CD4-positive, alpha-beta memory T cell (primary cell): ENCODE measurements at places on chromosomes 13 and 19. TPM values are rescaled to one million over a fixed set of nuclear protein-coding genes. Genes with fewer than 3 reads are reported as not detected.

Gene CGB1
- not detected for total RNA-seq

Gene ABHD8
- total RNA-seq = 9.3 TPM

Gene ACP5
- total RNA-seq = 30.3 TPM

Gene ADGRE2
- 0.78 TPM for total RNA-seq

Gene UCHL3
- 20.2 TPM for total RNA-seq

Gene ZGLP1
- 7.1 TPM for total RNA-seq

Gene CRB3
- 4.2 TPM for total RNA-seq

Gene DPF1
- not detected for total RNA-seq

Gene ZNF90
- total RNA-seq = 6.2 TPM

Gene ZNF433
- total RNA-seq = 0.38 TPM

Gene THSD8
- 2.2 TPM for total RNA-seq

Gene OR7A5
- total RNA-seq = not detected

Gene COL5A3
- total RNA-seq = 4.3 TPM

Gene PCDH20
- not detected for total RNA-seq

Gene NBEA
- total RNA-seq = 1.8 TPM

Gene HSD17B14
- total RNA-seq = 0.35 TPM

Gene ZIM2
- not detected for total RNA-seq

Gene CAPN12
- 19.5 TPM for total RNA-seq

Gene FGF21
- total RNA-seq = not detected

Gene PSG4
- total RNA-seq = not detected

Gene PRR19
- 0.64 TPM for total RNA-seq

Gene ZNF541
- total RNA-seq = 0.79 TPM

Gene EDNRB
- not detected for total RNA-seq

Gene SLC1A6
- total RNA-seq = not detected

Gene CGB2
- total RNA-seq = not detected

Gene KLK11
- total RNA-seq = not detected

Gene CACNG7
- total RNA-seq = not detected

Gene PSG1
- total RNA-seq = not detected

Gene PRMT1
- total RNA-seq = 76.6 TPM

Gene NMRK2
- total RNA-seq = not detected

Gene PSG7
- not detected for total RNA-seq

Gene CCNA1
- not detected for total RNA-seq

Gene ASF1B
- 2.3 TPM for total RNA-seq

Gene ZNF579
- 9.6 TPM for total RNA-seq

Gene PDE4C
- not detected for total RNA-seq

Gene APOC4
- total RNA-seq = not detected

Gene ZNF132
- total RNA-seq = 9.5 TPM

Gene CEACAM21
- total RNA-seq = 48.7 TPM

Gene FOXO1
- 68.0 TPM for total RNA-seq

Gene OLFM2
- 10.1 TPM for total RNA-seq

Gene ZNF577
- 21.0 TPM for total RNA-seq

Gene STAP2
- 2.4 TPM for total RNA-seq

Gene PLK5
- total RNA-seq = not detected

Gene PTH2
- total RNA-seq = not detected

Gene ZNF628
- total RNA-seq = 9.1 TPM

Gene ODAD3
- not detected for total RNA-seq

Gene HIPK4
- total RNA-seq = not detected

Gene IL4I1
- total RNA-seq = 2.6 TPM

Gene FREM2
- total RNA-seq = not detected
